Putamen (tissue), 1 donor: ENCODE measurements at places on chromosomes 1 and 21.

GRCh38 chr1:154327466-154328317 lies 2.4 kb downstream of the ATP8B2 start:
- DNase-seq, result no peak

DNA sequence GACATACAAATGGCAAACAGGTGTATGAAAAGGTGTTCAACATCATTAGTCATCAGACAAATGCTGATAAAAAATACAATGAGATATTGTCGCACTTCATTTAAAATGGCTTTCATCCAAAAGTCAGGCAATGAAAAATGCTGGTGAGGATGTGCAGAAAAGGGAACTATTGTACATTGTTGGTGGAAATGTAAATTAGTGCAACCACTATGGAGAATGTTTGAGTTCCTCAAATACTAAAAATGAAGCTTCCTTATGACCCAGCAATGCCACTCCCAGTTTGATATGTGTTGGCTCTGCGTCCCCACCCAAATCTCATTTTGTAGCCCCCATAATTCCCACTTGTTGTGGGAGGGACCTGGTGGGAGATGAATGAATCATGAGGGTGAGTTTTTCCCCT lies 309.7 kb upstream of the ZRANB2 start:
- DNase-seq, result no peak

DNA sequence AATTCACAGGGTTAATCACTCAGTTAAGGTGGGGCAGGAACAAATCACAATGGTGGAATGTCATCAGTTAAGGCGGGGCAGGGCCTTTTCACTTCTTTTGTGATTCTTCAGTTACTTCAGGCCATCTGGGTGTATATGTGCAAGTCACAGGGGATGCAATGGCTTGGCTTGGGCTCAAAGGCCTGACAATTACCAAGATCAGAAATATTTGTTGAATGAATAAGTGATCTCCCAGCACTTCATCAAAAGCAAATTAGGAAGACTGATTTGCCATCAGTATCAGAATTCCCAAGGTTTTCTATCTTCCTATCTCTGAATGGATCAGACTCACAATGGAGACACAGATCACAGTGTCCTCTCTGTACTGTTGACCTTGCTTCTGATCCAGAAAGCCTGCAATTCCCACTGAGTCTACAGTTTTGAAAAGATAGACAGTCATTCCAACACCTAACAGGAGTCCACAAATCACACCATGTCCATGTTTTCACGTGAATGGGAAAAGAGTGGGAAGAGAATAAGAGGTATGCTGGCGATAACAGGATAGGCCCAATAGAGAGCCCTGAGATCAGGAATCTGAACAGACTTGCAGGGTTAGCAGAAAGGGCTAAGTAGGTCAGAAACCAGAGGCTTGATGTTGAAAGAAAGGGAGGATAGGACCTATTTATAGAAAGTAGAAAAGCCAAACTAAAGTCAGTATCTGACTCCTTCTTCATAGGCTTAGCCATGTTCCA lies 75.3 kb downstream of the KCNK1 start:
- no peak for DNase-seq

DNA sequence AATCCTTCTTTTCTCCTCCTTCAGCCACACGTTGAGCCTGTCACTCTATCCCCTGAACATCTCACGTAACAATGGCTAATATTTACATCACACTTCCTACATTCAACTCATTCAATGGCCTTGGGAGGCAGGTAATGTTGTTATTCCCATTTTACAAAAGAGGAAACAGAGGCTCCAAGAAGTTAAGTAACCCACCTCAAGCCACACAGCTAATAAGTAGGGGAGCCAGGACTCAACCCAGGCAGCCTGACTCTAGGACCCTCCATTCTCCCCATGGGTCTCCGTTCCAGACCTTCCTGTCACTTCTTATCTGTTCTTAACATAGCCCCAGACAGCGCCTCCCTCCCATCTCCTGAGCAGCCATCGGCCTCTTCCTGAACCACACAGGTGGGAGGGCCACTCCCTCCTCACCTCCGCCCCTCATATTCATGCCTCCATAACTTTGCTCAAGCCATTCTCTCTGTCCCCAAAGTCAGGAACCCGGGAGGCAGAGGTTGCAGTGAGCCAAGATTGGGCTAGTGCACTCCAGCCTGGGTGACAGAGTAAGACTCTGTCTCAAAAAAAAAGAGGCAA lies 2.2 kb downstream of the PADI4 start:
- no peak for DNase-seq

DNA sequence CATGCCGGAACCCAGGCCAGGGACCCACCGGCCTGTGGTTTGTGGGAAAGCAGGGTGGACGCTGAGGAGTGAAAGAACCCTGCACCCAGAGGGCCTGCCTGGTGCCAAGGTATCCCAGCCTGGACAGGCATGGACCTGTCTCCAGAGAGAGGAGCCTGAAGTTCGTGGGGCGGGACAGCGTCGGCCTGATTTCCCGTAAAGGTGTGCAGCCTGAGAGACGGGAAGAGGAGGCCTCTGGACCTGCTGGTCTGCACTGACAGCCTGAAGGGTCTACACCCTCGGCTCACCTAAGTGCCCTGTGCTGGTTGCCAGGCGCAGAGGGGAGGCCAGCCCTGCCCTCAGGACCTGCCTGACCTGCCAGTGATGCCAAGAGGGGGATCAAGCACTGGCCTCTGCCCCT lies 18.5 kb downstream of the CSF1 start:
- DNase-seq, result no peak

DNA sequence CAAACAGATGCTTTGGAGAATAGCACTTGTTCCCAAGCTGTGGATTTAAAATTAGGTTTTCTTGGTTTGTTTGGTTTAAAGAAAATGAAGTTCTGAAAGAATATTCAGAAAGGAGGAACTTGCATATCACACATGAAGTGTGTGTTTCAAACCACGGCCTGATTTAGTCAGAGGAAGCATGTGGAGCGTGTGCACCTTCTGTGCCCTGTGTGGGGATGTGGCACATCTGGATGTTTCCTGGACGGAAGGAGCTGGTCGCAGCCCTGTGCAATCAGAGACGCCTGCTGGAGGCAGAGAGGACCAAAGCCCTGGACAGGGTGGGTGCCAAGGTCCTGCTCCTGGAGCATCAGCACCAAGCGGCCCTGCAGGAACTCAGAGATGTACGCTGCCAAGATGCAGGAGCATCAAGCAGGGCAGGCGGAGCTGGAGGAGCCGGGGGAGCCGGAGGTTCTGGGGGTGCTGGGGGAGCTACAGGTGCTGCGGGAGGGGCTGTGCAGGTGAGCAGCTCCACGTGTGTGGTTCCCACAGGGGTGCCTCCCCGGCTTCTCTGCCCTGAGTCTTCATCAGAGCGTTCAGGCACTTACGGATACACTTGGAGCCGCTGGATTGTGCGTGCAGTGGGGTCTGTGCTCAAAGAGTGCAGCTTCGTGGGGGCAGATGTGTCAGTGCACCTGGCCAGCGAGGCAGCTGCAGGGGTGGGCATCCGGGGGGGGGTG lies 45.7 kb downstream of the PCNT start:
- no peak for DNase-seq

GRCh38 chr1:78104322-78104721 lies 58.6 kb downstream of the GIPC2 start:
- DNase-seq, result no peak

- DNase-seq, result peak; percentile 32
Measured at GRCh38 chr1:24463776-24464735, 38.6 kb upstream of the RCAN3 start.

GRCh38 chr1:7621334-7622219 lies 149.5 kb upstream of the VAMP3 start:
- DNase-seq, result no peak

GRCh38 chr1:212685429-212685828 lies 14.2 kb downstream of the BATF3 start:
- DNase-seq, result no peak

DNA sequence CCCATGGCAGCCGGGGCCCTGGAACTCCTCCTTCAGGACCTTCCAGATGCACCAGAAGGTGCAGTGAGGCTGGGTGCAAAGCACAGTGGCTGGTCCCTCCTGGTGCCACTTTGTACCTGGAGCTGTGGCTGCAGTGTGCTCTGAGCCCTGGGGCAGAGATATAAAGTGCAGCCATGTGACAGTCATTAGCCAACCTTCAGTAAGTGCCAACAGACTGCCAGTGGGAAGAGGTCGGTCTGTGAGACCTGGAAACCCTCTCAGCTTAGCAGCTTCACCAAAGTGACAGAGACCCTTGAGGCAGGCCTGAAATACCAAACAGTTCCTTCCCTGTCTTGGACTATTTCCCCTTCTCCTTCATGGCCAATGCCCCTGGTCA lies 26.7 kb upstream of the NGF start:
- DNase-seq, result no peak

GRCh38 chr1:48937732-48938131 lies 161.0 kb upstream of the BEND5 start:
- DNase-seq, result no peak

- DNase-seq, result no peak
Measured at GRCh38 chr1:90400131-90400530, 317.0 kb downstream of the BARHL2 start.

GRCh38 chr21:29005696-29006095 lies 13.0 kb upstream of the LTN1 start:
- DNase-seq, result no peak

GRCh38 chr1:110083061-110083865 lies 12.8 kb upstream of the ALX3 start:
- no peak for DNase-seq

GRCh38 chr1:109114342-109114674 lies 393 bp downstream of the ELAPOR1 start:
- DNase-seq, result peak; percentile 10

GRCh38 chr1:172470149-172470548 lies 26.3 kb upstream of the PIGC start:
- DNase-seq, result no peak

- DNase-seq, result no peak
Measured at GRCh38 chr1:51924455-51924854, 45.9 kb upstream of the NRDC start.

- DNase-seq, result no peak
Measured at GRCh38 chr1:27539901-27540861, 50.2 kb upstream of the WASF2 start.

- DNase-seq, result no peak
Measured at GRCh38 chr1:67534627-67535065, 104.4 kb upstream of the SERBP1 start.

DNA sequence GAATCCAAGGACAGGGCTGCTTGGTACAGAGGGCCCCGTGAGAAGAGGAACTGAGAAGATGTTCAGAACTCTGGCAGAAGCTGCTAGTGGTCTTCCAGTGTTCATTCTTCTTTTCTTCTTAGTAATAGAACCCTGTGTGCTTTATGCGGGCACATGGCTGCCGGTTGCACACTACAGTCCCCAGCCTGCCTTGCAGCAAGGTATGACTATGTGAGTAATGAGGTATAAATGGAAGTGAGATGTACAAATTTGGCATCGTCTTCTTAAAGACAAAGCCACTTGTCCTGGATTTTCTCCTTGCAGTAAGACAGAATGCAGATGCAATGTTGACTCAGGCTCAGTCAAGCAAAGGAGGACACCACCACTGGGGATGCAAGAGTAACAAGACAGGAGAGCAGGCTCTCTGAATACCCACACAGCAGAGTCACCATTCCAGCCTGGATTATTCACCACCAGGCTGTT lies 15.0 kb upstream of the ATP1B1 start:
- DNase-seq, result no peak

DNA sequence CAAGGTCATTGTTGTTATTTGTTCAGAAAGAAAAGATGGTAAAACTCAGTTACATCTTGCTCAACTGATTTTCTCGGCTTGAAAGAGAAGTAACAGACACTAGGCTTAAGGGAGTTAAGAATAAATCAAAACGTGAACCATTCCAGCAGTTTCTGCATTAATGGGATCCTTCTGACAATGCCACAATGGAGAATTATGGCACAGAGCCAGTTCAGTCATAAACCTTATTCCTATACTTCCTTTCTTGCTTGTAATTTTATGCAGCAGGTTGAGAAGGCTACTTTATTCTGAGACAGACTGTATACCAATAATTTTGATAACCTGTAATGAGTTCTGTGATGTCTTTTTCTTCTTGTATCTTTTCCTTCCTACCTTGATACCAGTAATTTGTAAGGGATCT lies 167.0 kb downstream of the C1orf21 start:
- no peak for DNase-seq

DNA sequence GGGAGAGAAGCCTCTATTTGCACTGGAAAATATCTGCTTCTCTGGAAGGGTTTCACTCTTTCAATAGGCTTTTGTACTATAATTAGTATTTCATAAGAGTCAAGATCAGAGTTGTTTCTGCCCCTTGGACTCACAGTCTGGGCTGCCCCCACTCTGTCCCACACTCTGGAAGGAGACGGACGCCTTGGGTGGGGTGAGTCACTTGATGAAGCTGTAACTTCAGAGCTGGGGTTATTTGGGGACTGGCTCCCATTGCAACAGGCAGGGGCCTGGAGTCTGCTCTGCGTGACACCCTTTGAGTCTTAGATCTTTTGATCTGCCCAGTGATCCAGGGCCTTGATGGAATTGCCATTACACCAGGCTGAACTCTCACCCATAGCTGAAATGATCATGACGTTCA lies 4.0 kb upstream of the KCNA10 start:
- no peak for DNase-seq

GRCh38 chr1:204736836-204737235 lies 51.3 kb upstream of the LRRN2 start:
- no peak for DNase-seq

- no peak for DNase-seq
Measured at GRCh38 chr1:68016381-68016780, 34.0 kb downstream of the DIRAS3 start.

GRCh38 chr1:211577819-211578639 lies 932 bp downstream of the SLC30A1 start:
- DNase-seq, result peak; percentile 56

GRCh38 chr1:23816906-23817305 lies 8.3 kb downstream of the HMGCL start:
- no peak for DNase-seq

GRCh38 chr1:14817223-14818170 lies 219.0 kb downstream of the KAZN start:
- DNase-seq, result no peak

GRCh38 chr1:246350745-246351144 lies 156.3 kb downstream of the SMYD3 start:
- DNase-seq, result no peak

DNA sequence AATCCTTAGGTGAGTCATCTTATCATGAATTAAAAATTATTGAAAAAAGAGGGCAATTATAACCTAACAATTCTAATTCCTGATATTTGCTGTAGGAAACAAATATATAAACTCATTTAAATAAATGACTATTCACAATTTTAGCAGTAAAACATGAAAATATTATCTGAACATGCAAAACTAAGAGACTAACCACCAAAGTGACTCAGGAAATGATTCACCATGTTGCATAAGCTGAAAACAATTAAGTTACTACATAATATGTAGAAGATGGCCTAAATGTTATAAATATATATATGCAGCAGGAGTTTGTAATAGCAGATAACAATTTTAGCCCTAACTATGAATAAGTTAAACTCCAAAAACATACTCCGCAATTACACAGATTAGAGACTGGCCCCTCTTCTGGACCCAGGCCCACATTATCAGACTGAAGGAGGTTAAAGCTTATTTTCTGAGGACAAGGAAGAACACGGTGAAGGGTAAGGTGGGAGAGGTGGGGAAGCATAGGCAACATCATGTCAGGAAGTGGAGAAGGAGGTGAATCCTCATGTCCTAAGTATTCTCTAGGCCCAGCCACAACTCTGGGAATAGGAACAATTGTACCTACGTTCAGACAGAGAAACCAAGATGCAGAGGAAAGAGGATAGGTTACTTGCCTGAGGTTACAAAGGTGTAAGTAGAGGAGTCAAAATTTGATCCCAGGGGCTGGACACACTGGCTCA lies 15.6 kb upstream of the AIM2 start:
- DNase-seq, result no peak

- DNase-seq, result peak; percentile 75
Measured at GRCh38 chr1:25796811-25797458, 3.1 kb upstream of the SELENON start.
